ENCODE measurements at places on chromosomes 11 and 22. TPM values are rescaled to one million over a fixed set of nuclear protein-coding genes. Genes with fewer than 3 reads are reported as not detected.

The RASGRP2 gene
- total RNA-seq = 12.1 TPM

The SNX32 gene
- total RNA-seq = 1.6 TPM

The OR51E1 gene
- 0.16 TPM for total RNA-seq

The CBLIF gene
- total RNA-seq = not detected

The CARD18 gene
- total RNA-seq = not detected

The EWSR1 gene
- 197 TPM for total RNA-seq

- DNase-seq = no peak
- no peaks in the 10 kb centered on the region for H3K27me3 ChIP-seq
- H3K27ac ChIP-seq = peak overlapping the region; percentile 97
- peaks cover 64% of the 10 kb centered on the region for H3K4me1 ChIP-seq
- no peak overlapping the region for H3K4me3 ChIP-seq
Observed at GRCh38 chr11:67268962-67269268, 2.6 kb downstream of the GRK2 start.

DNA sequence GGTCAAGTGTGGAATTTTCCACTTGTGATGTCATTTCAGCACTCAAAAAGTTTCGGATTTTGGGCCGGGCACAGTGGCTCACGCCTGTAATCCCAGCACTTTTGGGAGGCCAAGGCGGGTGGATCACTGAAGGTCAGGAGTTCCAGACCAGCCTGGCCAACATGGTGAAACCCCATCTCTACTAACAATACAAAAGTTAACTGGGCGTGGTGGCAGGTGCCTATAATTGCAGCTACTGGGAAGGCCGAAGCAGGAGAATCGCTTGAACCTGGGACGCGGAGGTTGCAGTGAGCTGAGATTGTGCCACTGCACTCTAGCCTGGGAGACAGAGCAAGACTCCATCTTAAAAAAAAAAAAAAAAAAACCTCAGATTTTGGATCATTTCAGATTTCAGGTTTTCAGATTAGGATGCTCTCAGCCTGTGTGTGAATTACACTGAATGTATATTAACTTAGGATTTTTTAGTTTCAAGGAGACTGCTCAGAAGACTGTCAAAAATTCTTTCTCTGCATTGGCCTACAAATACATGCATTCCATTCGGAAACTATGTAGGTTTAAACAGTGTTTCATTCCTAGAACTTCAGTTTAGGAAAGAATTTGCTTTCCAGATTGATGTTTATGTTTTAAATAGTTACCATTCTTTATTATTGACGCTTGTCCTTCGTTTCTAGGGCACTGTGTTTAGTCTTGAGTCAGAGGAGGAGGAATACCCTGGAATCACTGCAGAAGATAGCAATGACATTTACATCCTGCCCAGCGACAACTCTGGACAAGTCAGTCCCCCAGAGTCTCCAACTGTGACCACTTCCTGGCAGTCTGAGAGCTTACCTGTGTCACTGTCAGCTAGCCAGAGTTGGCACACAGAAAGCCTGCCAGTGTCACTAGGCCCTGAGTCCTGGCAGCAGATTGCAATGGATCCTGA, 48.0 kb downstream of the BID start:
- no peaks in the 10 kb centered on the region for H3K27me3 ChIP-seq
- H3K4me3 ChIP-seq = no peak overlapping the region
- H3K27ac ChIP-seq = peak overlapping the region; percentile 67

GRCh38 chr11:83306200-83307080, 20.3 kb upstream of the CCDC90B start:
- no peaks in the 10 kb centered on the region for H3K4me1 ChIP-seq
- H3K36me3 ChIP-seq = no peaks in the 10 kb centered on the region
- no peak overlapping the region for H3K4me3 ChIP-seq
- H3K27ac ChIP-seq = no peak overlapping the region

DNA sequence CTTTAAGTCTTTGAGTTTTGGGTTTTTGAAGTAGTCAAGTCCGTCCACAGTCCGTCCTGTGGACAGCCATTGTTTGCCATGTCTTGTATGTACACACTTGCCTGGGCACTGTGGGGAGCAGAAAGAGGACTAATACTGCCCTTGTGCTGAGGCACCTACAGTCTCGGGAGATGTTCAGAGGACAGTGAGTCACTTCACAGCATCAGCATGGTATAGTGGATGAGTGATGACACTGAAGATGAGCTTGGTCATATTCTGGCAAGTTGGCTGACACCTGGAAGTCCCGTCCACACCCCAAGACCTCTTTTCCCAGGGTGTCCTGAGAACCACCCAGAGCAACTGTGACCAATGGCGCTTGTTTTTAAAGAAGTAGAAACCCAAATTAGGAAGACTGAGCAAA, 29.2 kb downstream of the NF2 start:
- H3K36me3 ChIP-seq = no peaks in the 10 kb centered on the region
- no peak for DNase-seq
- no peak overlapping the region for H3K4me3 ChIP-seq
- no peak overlapping the region for H3K27ac ChIP-seq
- no peaks in the 10 kb centered on the region for H3K4me1 ChIP-seq

- H3K4me1 ChIP-seq = no peaks in the 10 kb centered on the region
- no peak for DNase-seq
- H3K36me3 ChIP-seq = no peaks in the 10 kb centered on the region
Observed at GRCh38 chr11:88623531-88623930, 286.0 kb upstream of the CTSC start.

- H3K4me1 ChIP-seq = peaks cover 10% of the 10 kb centered on the region
Observed at GRCh38 chr22:45670981-45671782, 452 bp upstream of the ATXN10 start.

- no peak overlapping the region for H3K4me3 ChIP-seq
- no peaks in the 10 kb centered on the region for H3K27me3 ChIP-seq
- no peaks in the 10 kb centered on the region for H3K4me1 ChIP-seq
- H3K27ac ChIP-seq = no peak overlapping the region
- no peak for DNase-seq
Observed at GRCh38 chr11:127395034-127395433, 394.5 kb upstream of the KIRREL3 start.

GRCh38 chr11:64224151-64224890, 1.7 kb downstream of the TRPT1 start:
- H3K27ac ChIP-seq = no peak overlapping the region
- H3K4me1 ChIP-seq = peaks cover 18% of the 10 kb centered on the region
- no peaks in the 10 kb centered on the region for H3K27me3 ChIP-seq

DNA sequence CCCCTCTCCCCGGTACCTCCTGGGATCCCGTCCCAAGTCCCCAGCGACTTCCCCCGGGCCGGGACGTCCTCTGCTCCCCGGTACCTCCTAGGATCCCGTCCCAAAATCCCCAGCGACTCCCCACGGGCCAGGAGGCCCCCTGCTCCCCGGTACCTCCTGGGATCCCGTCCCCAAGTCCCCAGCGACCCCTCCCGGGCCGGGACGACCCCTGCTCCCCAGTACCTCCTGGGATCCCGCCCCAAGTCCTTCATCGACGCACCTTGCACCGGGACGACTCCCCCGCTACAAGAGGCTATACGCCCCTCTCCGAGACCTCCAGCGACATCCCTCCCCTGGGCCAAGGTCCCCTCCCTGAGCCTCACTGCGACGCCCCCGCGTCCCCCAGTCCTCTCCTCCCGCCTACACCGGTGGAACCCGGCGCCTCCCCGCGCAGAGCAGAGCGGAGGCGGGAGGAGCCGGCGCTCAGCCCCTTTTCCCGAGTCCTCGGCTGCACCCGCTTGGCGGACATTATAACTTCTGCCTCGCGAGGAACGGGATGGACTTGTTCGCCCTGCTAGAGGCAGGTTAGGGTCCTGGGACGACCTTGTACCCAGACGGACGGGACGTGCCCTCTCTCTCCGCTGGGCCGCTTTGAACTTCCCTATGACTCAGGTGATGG, 912 bp downstream of the KREMEN1 start:
- H3K4me1 ChIP-seq = peaks cover 61% of the 10 kb centered on the region
- H3K4me3 ChIP-seq = peak overlapping the region; percentile 67
- peak; percentile 60 for DNase-seq
- no peaks in the 10 kb centered on the region for H3K27me3 ChIP-seq
- H3K27ac ChIP-seq = peak overlapping the region; percentile 85
- no peaks in the 10 kb centered on the region for H3K36me3 ChIP-seq

DNA sequence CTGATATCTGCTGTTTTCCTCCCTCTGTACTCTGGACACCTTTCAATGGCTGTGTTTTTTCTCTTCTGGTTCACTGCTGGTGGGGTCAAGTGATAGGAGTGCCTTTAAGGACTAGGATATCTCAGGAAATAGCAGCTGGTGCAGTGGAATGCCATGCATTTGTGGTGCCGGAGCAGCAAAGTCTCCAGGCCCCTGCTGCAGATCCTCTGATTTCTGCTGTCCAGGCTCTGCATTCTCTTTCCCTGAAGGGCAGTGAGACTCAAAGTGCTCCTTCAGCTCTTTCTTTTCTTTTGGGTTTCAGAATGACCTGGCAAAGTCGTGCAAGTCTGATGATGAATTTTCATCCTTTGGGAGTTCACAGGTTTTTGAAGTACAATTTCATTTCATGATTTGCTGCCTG, 774.3 kb downstream of the FAM181B start:
- H3K4me3 ChIP-seq = no peak overlapping the region
- H3K27ac ChIP-seq = no peak overlapping the region
- no peaks in the 10 kb centered on the region for H3K27me3 ChIP-seq
- DNase-seq = no peak
- no peaks in the 10 kb centered on the region for H3K4me1 ChIP-seq
- H3K36me3 ChIP-seq = no peaks in the 10 kb centered on the region

DNA sequence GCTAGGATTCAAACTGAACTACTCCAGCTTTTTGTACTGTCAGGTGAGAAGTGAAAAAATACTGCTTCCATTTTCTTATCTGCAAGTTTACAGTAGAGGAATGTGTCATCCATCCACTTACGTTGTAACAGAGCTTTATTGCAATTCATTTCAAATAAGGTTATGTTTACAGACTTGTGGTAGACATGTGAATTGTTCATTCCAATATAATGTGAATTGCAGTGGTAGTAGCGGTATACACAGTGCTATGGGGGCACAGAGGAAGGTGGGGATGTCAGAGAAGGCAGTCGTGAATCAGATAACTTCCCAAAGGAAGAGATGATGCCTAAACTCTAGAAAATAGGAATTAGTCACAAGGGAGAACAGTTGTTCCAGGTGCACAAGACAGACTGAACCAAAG, 42.5 kb downstream of the CEP57 start:
- no peak overlapping the region for H3K27ac ChIP-seq
- peaks cover 4% of the 10 kb centered on the region for H3K4me1 ChIP-seq
- DNase-seq = no peak
- H3K27me3 ChIP-seq = no peaks in the 10 kb centered on the region
- H3K36me3 ChIP-seq = no peaks in the 10 kb centered on the region

GRCh38 chr11:108599978-108600377, 6.4 kb upstream of the EXPH5 start:
- H3K27ac ChIP-seq = no peak overlapping the region
- no peak for DNase-seq
- no peak overlapping the region for H3K4me3 ChIP-seq
- H3K27me3 ChIP-seq = peaks cover 6% of the 10 kb centered on the region
- no peaks in the 10 kb centered on the region for H3K4me1 ChIP-seq

DNA sequence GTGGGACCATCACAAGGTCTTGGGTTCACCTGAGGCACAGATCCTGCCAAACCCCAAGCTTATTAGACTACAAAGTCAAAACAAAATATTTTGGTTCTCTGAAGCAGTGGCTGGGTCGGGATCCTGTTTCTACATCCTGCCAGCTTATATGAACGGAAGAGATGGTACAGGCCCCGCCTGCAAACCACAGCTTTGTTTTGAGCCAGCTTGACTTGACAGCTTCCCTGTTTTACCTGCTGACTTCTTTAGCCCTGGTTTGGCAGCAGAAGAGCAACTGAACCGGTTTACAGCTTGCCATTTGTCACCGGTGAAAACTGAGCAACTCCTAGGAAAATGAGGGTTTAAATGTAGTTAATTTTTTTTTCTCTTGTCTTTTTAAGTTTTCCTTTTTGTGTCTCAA, 11.4 kb downstream of the PACS1 start:
- H3K36me3 ChIP-seq = no peaks in the 10 kb centered on the region
- H3K27me3 ChIP-seq = no peaks in the 10 kb centered on the region
- peak overlapping the region; percentile 71 for H3K27ac ChIP-seq
- peak; percentile 74 for DNase-seq
- H3K4me1 ChIP-seq = peaks cover 43% of the 10 kb centered on the region

DNA sequence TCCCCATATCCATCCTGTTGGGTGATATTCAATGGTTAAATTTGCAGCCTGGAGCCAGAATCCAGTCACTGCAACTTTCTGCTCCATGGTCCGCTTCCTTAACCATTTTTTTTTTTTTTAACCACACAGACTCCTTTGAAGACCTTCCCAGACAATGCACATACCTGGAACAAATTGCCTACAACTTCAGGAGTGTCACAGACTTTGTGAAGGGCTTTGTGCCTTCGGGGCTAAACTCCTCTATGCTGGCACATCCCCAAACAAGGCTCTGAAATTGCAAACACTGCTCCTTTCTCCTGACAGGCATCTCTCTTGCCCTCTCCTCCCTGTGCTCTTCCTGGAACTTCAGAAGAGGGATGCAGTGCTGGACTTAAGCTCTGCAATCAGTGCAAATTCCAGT, 40.6 kb downstream of the TENM4 start:
- no peak overlapping the region for H3K4me3 ChIP-seq
- H3K27ac ChIP-seq = no peak overlapping the region
- DNase-seq = no peak
- no peaks in the 10 kb centered on the region for H3K36me3 ChIP-seq
- no peaks in the 10 kb centered on the region for H3K4me1 ChIP-seq

DNA sequence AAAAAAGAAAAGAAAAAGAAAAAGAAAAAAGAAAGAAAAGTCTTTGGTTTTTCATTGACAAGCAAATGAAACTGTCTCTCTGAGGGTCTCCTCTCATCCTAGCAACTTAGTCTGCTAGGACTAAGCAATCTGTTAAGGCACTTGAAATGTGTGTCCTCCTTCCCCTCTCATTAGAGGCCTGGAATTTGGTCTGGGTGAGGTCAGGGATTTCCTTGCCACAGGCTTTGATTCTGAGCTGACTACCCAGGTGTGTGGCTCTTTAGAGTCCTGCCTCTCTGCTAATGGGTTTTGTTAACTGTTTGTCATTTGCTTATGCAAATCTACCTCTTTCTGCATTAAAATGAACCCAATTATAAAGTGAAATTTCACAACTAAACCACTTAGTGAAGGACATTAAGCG, 18.3 kb upstream of the PKNOX2 start:
- H3K36me3 ChIP-seq = no peaks in the 10 kb centered on the region
- DNase-seq = no peak
- H3K27me3 ChIP-seq = peaks cover 4% of the 10 kb centered on the region

- DNase-seq = no peak
- no peak overlapping the region for H3K27ac ChIP-seq
Observed at GRCh38 chr11:16741473-16741872, 3.0 kb downstream of the C11orf58 start.

- DNase-seq = no peak
- H3K4me3 ChIP-seq = no peak overlapping the region
- no peaks in the 10 kb centered on the region for H3K27me3 ChIP-seq
- peaks cover 15% of the 10 kb centered on the region for H3K4me1 ChIP-seq
Observed at GRCh38 chr22:46834021-46834737, 71.7 kb downstream of the TBC1D22A start.

DNA sequence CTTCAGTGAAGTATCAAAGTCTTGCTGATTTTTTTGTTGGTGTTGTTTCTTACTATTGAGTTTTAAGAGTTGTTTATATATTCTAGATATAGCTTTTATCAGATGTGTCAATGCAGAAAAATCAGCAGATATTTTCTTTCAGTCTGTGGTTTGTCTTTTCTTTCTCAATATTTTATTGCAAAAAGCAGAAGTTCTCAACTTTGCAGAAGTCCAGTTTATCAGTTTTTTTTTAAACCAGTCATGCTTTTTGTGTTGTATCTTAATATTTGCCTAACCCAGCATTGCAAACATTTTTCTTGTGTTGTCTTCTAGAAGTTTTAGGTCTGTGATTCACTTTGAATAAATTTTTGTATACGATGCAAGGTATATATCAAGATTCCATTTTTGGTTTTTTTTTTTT, 7.0 kb downstream of the ASRGL1 start:
- no peaks in the 10 kb centered on the region for H3K36me3 ChIP-seq
- no peak for DNase-seq
- no peaks in the 10 kb centered on the region for H3K27me3 ChIP-seq
- H3K4me3 ChIP-seq = no peak overlapping the region
